ENCODE measurements at places on chromosomes 11 and 22. TPM values are rescaled to one million over a fixed set of nuclear protein-coding genes. Genes with fewer than 3 reads are reported as not detected.

Gene FXYD6
- not detected for total RNA-seq

Gene CD3D
- 0.25 TPM for total RNA-seq

Gene CDC42EP2
- total RNA-seq = 2.5 TPM

DNA sequence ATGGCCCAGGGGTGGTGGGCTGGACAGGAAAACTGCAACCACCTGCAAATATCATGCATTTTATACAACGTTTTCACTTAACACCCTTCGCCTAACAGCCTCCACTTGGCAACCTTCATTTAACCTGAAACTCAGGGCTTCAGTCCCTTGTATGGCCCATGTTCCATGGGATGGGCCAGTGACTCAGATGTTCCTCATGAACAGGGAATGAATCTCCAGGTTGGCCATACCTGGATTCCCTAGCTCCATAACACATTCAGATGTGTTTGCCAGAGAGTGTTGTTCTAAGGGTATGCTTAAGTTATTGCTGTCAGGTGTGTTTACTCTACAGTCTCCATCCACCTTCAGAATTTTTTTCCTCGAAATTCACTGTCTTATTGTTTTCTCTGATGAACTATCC, 316.9 kb downstream of the JRKL start:
- no peak for DNase-seq

- DNase-seq = no peak
Observed at GRCh38 chr11:121406291-121406690, 45.8 kb upstream of the SORL1 start.

DNA sequence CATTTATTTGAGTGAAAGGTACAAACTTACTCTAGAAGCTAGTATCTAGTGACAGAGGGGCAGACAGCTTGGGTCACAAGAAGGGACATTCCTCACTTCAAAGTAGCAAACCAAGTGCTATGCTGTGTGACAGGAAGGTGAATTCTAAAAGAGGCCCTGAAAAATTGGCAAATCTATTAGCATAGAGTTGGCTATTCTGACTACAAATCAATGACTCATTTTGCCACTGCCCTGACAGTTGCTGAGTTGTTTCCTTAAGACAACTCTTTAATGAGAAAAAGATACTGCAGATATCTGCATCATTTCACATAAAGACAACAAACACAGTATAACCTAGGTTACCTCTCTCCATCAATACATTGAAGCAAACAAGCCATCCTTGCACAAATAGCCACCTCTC, 524.0 kb upstream of the LRRC4C start:
- DNase-seq = no peak

DNA sequence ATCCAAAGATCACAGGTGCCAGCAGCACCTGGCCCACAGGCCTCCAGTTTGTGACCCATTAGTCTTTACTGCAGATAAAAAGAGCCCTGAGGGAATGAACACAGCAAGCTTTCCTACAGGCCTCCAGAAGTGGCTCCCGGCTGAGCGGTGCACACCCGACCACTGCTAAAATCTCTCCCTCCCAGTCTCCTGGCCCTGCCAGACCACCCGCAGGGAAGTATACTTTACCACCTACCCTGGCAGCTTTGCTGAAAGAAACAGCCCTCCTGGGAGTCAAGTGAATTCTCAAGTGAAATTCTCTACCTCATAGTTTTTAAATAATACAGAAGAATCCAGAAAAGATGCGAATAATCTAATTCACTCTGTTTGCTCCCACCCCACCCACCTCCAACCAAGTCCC, 15.4 kb upstream of the MTNR1B start:
- DNase-seq = no peak

- DNase-seq = no peak
Observed at GRCh38 chr22:44925465-44926123, 84.2 kb downstream of the PHF21B start.

DNA sequence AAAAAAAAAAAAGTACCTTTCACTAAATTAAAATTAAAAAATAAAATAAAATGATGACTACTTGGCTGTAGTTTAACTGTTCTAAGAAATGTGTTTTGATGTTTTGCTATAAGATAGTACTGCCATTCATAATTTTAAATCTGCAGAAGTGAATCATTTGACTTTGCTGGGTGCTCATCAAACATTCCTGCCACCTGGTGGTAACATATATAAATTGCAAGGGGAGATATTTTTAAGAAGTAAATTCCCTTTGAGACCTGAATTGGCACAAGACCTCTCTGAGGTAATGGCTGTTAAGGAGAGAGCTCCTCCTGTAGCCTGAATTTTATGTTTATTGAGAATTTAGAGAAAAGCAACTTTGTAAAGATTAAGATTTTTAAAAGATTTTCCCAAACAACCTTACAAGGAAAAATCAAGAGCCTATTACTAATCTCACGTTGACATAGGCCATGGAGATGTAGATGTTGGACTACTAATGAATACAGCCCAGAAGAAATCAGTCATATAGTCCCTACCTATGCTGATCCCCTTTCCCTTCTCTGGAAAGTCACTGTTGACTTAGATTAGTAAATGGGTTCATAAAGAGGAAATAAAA, 11.9 kb upstream of the NARS2 start:
- DNase-seq = no peak

- no peak for DNase-seq
Observed at GRCh38 chr11:46345131-46345597, 2.1 kb upstream of the DGKZ start.

DNA sequence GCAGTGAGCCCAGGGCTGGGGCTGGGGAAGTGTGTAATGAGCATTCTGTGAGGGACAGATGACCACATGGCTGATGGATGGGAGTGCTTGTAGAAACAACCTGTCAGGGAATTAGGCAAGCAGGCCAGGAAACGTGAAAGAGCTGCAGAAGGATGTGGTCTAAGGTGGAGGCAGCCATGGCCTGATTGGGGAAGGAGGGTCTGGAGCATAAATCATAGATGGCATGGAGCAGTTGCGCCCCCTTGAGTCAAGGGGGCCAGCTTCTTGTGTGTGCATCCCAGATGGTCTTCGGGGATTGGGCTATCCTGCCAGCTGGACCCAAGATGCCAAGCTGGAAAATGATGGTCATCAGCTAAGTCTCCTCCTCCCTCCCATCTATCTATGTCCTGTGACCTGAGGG, 119.4 kb upstream of the CLPB start:
- no peak for DNase-seq

DNA sequence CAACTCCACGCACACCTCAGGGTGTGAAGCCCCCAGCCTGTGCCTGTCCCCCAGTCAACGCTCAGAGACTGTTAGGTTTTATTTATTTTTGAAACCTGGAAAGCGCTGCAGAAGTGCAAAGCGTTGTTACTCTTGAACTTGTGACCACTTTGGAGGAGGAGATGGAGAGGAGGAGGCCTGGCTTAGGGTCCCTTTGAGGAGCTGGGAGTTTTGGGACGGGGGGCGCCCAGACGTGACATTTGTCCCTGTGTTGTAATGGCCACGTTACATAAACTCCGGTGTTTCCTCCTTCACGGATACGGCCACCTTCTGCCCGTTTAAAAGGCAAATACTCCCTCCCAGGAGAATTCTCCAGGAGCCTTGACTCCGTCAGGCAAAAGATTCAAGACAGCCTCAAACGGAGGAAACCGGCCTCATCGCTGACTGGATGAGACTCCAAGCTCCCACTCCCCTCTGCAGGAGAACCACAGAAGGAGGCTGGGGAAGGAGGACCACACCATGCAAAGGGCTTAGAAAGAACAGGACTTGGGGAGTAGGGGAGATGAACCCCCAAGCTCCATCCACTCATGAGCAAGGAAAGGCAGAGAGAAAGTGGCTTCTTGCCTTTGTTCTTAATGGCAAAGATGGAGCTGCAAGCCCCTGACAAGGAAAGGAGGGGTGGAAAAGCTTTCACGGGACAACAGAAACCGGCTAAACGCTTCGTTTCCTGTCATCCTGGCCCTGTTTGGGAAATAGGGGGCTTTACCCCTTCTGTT, 630 bp downstream of the PIK3IP1 start:
- DNase-seq = no peak

- no peak for DNase-seq
Observed at GRCh38 chr22:42699976-42700352, 20.7 kb downstream of the A4GALT start.

- no peak for DNase-seq
Observed at GRCh38 chr11:6631361-6631890, 12.2 kb upstream of the TPP1 start.

DNA sequence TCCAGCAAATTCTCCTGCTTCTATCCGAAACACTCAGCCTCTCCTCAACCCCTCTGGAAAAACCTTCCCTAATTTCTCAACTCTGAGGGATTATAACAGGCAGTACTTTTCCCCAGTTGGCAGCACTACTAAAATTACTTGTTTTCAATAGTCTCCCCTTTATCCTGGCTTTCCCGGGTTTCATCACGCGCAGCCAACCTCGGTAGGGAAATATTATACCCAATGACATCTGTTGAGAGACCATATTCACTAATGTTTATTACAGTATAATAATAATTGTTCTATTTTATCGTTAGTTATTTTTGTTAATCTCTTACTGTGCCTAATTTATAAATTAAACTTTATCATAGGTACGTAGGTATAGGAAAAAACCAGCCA, 330 bp upstream of the POLD3 start:
- no peak for DNase-seq

GRCh38 chr22:49479566-49479965, 348.1 kb downstream of the BRD1 start:
- DNase-seq = no peak

DNA sequence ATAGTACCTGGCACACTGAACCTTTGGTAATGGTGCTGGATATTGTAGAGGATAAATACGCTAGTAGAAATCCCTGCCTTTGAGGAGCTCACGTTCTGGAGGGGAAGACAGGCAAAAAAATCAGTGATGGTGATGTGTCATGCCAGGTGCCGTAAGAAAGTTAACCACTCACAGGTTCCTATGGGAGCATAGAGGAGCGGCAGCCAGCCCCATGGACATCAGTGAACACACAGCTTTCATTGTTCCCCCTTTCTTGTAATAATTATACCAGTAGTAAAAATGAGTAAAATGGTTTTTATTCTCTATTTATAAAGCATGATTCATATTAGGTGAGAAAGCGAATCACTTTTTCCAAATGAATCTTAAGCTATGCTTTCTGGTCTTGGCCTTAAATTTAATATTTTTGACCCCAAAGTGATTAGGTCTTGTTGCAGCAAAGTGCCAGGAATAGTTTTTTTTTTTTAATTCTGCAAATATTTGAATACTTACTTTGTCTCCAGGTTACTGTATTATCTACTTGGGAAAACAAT, 57.9 kb downstream of the UVRAG start:
- no peak for DNase-seq

DNA sequence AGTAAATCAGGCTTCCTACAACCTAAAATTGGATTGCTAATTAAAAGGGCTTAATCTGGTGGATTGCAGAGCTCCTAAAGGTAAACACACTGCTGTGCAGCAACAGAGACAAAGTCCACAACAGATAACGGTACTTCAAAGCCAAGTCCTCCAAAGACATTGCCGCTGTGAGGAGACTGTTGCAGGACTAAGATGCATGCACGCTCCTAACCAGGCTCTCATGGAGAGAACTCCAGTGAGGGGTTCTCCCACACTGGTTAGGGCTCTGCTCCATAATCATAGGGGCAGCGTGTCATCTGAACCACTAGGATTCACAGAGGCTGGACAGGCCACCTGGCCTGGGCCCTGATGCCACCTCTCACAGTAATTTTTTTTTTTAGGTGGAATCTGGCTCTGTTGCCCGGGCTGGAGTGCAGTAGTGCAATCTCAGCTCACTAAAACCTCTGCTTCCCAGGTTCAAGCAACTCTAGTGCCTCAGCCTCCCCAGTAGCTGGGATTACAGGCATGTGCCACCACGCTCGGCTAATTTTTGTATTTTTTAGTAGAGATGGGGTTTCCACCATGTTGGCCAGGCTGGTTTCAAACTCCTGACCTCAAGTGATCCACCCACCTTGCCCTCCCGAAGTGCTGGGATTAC, 56.9 kb upstream of the ARFGAP3 start:
- DNase-seq = peak; percentile 93

DNA sequence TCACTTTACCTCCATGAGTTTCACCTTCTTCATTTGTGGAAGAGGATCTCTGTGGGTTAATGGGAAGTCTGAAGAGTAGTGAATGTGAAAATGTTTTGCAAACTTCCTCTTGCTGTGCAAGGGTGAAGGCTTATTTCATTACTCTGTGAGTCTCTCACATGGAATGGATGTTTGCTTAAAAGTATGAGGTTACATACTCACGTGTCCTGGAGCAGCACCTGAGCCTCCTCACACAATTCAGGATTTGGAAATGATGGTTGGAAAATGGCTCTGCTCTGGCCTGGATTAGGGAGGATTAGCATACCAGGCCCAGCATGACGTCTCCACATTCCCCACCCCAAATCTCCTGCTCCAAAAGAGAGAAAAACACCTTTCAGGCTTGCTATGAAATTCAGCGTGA, 4.8 kb downstream of the GRAMD1B start:
- no peak for DNase-seq

- peak; percentile 87 for DNase-seq
Observed at GRCh38 chr11:10285148-10285802, 8.7 kb downstream of the SBF2 start.

All from HepG2 (cell line).